ENCODE measurements at places on chromosomes 6 and 20. TPM values are rescaled to one million over a fixed set of nuclear protein-coding genes. Genes with fewer than 3 reads are reported as not detected.

The OOEP gene
- 0.98 TPM for total RNA-seq

DNA sequence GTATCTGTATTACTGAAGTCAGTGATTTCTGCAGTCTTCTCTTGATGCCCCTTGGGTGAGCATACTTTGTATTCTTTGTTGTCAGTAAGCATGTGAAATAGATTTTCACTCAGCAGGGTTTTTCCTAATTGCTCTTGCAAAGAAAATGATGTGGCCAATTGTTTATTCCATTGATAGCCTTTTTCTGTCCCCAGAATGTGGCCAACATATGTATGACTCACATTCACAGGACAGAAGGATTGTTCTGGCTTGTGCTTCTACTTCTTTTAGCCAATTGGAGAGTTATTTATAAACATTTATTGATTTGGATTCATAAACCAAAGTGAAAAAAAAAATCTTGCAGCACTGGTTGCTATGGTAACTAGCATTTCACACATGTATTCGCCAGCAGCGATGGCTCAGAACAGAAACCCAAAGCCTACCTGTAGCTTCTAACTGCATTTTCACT is 54.4 kb upstream of the RBM24 start:
- H3K4me3 ChIP-seq: no peak overlapping the region
- H3K27ac ChIP-seq: no peak overlapping the region
- H3K36me3 ChIP-seq: no peaks in the 10 kb centered on the region

DNA sequence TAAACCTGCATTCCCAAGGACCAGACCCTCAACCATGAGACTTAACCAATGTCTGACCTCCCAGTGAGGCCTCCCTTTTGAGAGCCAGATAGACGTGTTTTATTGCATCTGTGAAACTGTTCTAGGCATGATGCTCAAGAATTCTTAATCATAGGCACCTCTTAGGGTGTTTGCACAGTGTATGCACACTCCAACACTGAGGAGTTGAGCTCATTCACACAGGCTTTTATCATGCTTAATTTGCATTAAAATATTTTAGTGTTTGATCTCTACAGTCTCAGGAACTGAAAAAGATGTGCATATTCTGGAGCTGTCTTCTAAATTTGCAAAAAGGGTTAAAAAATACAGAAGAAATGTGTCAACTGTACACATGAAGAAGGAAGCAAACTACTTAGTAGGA is 27.4 kb downstream of the RHAG start:
- no peaks in the 10 kb centered on the region for H3K4me1 ChIP-seq
- H3K27me3 ChIP-seq: peaks cover 2% of the 10 kb centered on the region
- DNase-seq: no peak
- H3K36me3 ChIP-seq: no peaks in the 10 kb centered on the region

The KIF25 gene
- total RNA-seq: 5.3 TPM

The CCNC gene
- 68.0 TPM for total RNA-seq

DNA sequence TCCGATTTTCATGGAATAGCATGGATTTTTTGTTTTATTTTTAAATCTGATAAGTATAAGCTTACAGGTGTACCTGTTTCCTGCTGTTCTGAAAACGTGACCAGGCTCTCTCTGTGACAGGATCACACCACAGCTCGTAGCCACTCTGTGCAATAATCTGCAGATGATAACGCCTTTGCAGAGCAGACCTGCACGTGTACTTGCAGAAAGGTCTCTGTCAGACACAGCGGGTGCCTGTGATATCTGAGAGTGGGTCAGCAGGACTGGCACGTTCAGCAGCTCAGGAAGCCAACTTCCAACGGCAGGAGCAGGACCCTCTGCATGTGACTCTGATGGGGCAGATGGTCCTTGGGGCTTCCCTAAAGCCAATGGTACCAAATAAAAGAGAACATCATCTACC is 68.6 kb upstream of the HDDC2 start:
- H3K36me3 ChIP-seq: no peaks in the 10 kb centered on the region
- DNase-seq: no peak
- H3K4me3 ChIP-seq: no peak overlapping the region
- H3K4me1 ChIP-seq: no peaks in the 10 kb centered on the region
- no peak overlapping the region for H3K27ac ChIP-seq

DNA sequence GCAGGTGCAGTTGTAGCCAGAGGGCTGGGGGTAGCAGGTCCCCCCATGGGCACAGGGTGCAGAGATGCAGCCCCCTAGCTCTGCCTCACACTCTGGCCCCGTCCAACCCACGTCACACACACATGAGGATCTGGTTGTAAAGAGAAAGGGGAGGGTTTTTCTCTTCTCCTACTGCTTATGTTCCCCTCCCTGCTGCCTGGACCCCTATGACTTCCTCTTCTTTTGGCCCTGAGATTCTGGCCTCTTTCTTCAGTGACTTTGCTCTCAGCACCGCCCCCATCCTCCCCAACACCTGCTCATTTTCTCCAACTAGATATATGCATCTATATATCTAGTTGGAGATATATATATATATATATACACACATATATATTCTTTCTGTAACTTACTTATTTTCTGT is 9.7 kb downstream of the NOTCH4 start:
- no peak overlapping the region for H3K4me3 ChIP-seq
- no peak for DNase-seq
- H3K4me1 ChIP-seq: no peaks in the 10 kb centered on the region
- no peak overlapping the region for H3K27ac ChIP-seq
- no peaks in the 10 kb centered on the region for H3K27me3 ChIP-seq

GRCh38 chr20:11379257-11380011 is 538.3 kb upstream of the BTBD3 start:
- no peaks in the 10 kb centered on the region for H3K36me3 ChIP-seq
- DNase-seq: peak; percentile 27
- H3K4me1 ChIP-seq: peaks cover 4% of the 10 kb centered on the region
- H3K27ac ChIP-seq: no peak overlapping the region
- H3K4me3 ChIP-seq: no peak overlapping the region

DNA sequence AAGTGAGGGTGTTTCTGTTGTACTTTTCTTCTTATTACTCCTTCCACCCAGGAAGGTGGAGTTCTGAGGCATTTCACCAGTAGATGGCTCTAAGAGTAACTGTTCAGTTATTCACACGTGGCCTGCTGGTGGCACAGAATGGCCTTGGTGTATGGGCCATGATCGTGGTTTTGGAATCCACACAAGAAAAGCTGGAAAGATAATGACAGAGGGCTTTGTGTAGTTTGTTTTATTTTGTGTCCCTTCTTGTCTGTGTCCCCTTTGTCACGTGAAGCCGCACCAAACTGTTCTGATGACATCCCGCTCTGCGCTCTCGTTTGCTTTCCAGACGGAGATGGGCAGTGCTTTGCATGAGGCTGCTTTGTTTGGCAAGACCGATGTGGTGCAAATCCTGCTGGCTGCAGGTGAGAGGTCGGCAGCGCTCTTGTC is 93.4 kb downstream of the ANKS1A start:
- no peak overlapping the region for H3K27ac ChIP-seq
- H3K36me3 ChIP-seq: peaks cover 16% of the 10 kb centered on the region
- H3K27me3 ChIP-seq: no peaks in the 10 kb centered on the region
- peaks cover 3% of the 10 kb centered on the region for H3K4me1 ChIP-seq
- H3K4me3 ChIP-seq: no peak overlapping the region
- peak; percentile 32 for DNase-seq

- H3K4me3 ChIP-seq: no peak overlapping the region
- no peak overlapping the region for H3K27ac ChIP-seq
- no peaks in the 10 kb centered on the region for H3K36me3 ChIP-seq
- no peaks in the 10 kb centered on the region for H3K4me1 ChIP-seq
Measured at GRCh38 chr6:135608031-135608430, 110.5 kb upstream of the AHI1 start.

- no peaks in the 10 kb centered on the region for H3K27me3 ChIP-seq
- H3K27ac ChIP-seq: no peak overlapping the region
- H3K4me3 ChIP-seq: no peak overlapping the region
- H3K36me3 ChIP-seq: no peaks in the 10 kb centered on the region
Measured at GRCh38 chr20:2451939-2452732, 18.5 kb downstream of the SNRPB start.

- no peak overlapping the region for H3K4me3 ChIP-seq
- peaks cover 6% of the 10 kb centered on the region for H3K4me1 ChIP-seq
- no peak for DNase-seq
- no peaks in the 10 kb centered on the region for H3K36me3 ChIP-seq
Measured at GRCh38 chr6:79801362-79801761, 146.0 kb downstream of the ELOVL4 start.
